ENCODE measurements at places on chromosomes 7 and 10.

GRCh38 chr10:89338713-89339112, 10.9 kb downstream of the IFIT3 start:
- DNase-seq, result no peak

GRCh38 chr10:128576943-128577670, 450.9 kb upstream of the MKI67 start:
- peak; percentile 80 for DNase-seq

GRCh38 chr7:45631569-45631968, 57.4 kb downstream of the ADCY1 start:
- DNase-seq, result no peak

- peak; percentile 73 for DNase-seq
These were observed 42.7 kb downstream of the SPDYE5 start for GRCh38 chr7:75534727-75535307.

DNA sequence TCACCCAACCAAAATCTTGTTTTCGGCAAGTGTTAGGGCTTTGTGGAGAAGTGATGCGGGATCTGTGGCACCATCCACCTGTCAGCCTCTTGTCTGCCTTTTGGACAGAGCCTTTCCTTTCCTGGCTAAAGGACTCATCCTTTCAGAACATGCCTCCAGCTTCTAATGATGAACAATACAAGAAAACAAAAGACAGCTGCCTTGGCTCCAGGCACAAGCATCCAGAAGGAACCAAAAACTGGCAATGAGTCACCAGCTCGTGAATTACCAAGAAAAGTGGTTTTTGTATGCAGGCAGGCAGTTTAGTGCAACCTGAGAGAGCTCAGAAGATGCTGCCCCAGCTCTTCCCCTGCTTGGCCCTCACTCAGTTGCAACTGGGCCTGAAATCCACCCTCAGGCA, 84.6 kb upstream of the NAMPT start:
- peak; percentile 65 for DNase-seq

- no peak for DNase-seq
These were observed 2.7 kb downstream of the GPR85 start for GRCh38 chr7:113083816-113084495.

DNA sequence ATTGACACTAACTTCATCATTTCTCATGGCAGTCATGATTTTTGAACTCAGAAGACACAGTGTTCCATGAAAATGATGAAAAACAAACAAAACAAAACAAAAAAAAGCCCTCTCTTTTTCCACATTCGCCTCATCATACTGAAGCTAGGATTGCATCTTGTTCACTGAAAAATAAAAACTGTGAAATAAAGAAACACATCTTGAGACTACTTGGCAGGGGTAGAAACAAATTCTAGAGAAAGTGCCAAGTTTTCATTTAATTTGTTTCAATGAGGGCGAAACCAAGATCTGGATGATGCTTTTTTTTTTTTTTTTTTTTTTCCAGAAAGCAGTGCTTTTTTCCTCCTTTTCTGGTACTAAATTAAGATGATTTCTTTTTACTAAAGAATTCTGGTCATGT, 350.4 kb upstream of the ETV1 start:
- no peak for DNase-seq

DNA sequence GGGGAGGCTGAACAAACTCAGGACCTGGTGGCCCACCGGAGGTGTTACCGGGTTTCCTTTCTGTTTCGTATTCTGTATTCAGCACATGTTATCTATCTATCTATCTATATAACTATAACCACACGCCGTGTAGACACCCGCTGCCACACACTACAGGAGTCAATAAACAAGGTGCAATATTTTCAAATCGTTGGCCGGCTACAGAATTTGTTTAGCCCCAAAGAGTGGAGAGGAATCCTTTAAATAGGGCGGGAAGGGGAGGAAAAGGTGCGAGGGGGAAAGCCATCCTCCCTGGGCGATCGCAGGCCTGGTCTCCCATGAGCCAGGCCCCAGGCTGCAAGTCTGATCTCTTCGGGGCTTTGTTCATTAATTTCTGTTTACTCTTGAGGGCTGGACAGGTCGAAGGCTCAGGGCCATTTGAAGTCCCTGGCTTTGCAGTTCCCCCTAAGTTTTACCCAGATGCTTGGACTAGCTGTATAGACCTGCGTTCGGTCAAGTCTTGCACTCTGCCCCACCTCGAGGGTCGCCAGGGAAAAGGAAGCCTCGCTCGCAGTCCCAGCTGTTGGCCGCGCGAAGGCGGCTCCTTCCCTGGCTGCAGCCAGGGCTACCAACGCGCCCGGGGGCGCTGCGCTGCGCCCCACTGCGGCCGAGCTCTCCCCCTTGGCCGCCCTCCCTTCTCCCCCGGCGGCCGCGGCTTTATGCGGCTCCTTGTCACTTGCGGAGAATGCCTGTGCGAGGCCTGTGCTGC, 3.8 kb downstream of the NKX2-3 start:
- no peak for DNase-seq

GRCh38 chr10:32957341-32958084, 517 bp downstream of the ITGB1 start:
- DNase-seq, result no peak

DNA sequence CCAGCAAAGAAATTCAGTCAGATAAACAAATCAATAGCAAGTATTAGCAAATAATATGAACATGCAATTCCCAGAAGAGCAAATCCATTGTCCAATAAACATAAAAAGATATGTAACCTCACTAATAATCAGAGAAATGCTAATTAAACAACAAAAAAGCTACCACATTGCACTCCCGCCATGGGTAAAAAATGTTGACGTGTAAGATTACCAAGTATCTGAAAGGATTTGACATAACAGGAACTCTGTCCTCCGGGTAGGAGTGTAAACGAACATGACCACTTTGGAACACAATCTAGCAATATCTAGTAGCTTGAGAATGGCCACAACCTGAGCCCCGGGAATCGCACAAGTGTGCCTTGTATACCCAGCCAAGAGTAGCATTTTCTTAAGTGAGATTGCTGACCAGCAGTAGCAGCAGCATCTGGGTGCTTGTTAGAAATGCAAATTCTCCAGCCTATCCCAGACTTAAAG, 31.6 kb downstream of the DYDC1 start:
- no peak for DNase-seq

DNA sequence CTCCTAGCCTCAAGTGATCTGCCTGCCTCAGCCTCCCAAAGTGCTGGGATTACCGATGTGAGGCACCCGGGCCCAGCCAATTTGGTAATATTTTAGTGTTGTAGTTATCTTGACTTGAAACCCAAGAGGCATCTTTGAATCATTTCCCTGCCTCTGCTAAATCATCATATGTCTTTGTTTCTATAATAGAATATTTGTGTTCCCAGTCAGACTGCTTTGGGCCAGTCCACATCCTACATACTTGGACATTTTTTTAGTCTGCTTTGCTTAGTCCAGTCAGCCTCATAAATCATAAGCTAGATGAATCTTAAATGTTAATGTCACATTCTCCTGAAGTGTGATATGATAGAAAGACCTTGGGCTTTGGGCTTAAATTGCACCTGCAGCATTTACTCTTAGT, 5.9 kb downstream of the STAM start:
- DNase-seq, result peak; percentile 15

DNA sequence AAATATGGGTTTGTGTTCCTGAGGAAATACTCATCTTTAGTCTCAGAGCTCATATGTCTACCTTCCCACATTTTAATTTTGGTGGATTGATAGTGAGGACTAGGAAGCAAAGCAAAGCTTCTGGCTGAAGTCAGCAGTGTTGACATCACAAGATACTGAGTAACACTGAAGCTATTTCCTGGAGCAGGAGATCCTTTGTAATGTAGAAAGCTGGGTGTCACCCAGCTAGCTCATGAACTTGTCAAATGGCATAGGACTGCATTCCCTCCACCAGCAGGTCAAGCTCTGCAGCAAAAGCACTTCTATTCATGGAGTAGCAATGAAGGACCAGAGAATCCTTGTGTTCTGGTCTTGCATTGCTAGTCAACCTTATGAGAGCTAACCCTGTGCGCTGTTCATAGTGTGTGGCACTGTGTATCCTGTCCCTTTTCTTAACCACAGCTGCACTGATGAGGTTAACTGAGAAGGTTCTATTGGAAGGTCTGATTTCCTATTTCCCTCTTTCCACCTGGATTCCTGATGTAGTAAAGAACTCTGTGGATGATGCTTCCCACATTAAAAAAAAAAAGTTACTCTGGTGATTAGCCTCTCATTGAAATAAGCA, 94.8 kb upstream of the ZNF804B start:
- peak; percentile 64 for DNase-seq

DNA sequence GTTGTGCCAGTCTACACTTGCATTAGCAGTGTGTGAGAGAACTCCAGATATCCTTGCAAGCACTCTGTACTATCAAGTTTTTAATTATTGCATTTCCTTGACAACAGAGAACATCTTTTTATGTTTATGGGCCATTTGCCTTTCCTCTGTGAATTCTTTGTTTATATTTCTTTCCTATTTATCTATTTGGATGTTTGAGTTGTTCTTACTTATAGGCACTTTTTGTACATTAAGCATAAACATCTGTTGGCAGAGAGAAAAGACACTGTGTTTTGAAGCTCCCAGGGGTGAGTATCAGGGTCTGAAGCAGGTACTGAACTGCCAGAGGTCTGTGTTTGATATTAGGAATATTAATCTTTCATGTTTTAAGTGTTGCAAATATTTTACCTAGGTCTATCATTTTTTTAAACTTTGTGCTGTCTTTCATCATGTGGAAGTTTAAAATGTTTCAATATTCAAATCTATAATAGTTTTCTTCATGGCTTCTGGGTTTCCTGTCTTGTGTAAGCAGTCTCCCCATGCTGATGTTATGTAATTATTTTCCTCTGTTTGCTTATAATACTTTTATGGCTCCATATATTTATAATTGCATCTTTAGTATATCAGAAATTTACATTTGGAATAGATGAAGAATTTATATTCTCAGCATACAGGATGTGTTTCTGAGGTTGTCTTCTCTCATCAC, 17.7 kb upstream of the PDCD4 start:
- DNase-seq, result no peak
